ENCODE measurements at places on chromosomes 7 and 10.

DNA sequence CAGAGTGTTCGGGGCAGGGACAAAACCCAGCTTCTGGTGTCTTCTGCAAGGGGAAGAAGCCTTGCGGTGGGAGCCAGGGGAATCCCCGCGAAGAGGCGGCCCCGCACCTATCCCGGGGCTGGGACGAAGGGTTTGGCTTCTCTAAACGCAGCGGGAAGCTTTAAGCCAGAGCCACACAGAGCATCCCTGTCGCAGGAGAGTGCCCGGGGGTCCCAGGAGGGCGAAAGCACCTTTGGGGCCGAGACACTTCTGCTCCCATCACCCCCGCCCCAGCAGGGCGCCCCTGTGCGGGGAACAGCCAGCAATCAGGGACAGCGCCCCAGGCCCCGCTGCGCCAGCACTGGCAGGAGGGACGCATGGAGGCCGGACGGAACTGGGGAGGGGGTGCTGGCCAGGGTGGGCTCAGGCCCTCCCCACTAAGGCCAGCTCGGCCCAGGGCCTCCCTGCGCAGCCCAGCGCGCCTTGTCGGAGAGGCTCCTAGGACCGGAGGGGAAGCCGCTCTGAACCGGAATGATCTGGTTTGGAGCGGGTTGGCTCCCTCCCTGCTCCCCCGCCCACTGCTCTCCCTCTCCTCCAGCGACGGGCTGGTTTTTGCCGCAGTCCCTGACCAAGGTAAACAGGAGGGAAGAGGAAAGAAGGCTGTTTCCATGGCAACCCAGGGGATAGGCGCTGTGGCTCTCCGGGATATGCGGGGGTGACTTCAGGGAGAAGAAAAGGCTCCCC, 63.9 kb downstream of the TMEM209 start:
- DNase-seq = peak; percentile 14

DNA sequence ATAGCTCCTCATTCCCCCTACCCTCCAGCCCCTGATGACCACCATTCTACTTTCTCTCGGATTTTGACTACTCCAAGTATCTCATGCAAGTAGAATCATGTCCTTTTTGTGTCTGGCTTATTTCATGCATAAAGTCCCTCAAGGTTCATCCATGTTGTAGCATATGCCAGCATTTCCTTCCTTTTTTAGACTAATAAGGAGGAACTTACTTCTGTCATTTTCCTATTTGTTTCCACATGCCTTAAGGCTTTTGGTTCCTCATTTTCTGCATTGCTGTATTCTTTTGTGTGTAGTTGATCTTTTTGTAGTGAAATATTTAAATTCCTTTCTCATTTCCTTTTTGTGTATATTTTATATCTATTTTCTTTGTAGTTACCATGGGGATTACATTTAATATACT, 376.9 kb downstream of the CALN1 start:
- DNase-seq = no peak

GRCh38 chr10:49689882-49690510, 10.5 kb downstream of the C10orf53 start:
- no peak for DNase-seq

GRCh38 chr7:97017192-97018125, 7.2 kb downstream of the DLX5 start:
- no peak for DNase-seq

- DNase-seq = no peak
Measured at GRCh38 chr7:19871102-19871501, 97.7 kb upstream of the TMEM196 start.

DNA sequence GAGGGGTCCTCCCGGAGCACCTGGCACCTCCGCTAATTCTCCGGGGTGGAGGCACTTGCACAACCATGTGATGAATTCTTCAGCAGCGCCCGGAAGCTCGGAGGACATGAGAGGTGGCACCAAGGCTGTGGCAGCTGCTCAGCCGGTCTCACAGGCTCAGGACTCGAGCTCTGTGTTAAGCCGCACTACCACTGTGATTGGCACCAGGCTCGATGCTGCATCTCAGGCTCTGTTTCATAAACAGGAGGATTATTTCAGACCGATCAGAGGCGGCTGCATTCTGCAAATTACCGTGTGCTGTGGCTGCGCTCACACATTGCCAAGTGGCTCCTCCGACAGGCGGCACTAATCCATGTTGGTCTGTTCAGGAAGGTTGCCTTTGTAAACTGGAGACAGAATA, 495.2 kb downstream of the DNAJB6 start:
- no peak for DNase-seq

DNA sequence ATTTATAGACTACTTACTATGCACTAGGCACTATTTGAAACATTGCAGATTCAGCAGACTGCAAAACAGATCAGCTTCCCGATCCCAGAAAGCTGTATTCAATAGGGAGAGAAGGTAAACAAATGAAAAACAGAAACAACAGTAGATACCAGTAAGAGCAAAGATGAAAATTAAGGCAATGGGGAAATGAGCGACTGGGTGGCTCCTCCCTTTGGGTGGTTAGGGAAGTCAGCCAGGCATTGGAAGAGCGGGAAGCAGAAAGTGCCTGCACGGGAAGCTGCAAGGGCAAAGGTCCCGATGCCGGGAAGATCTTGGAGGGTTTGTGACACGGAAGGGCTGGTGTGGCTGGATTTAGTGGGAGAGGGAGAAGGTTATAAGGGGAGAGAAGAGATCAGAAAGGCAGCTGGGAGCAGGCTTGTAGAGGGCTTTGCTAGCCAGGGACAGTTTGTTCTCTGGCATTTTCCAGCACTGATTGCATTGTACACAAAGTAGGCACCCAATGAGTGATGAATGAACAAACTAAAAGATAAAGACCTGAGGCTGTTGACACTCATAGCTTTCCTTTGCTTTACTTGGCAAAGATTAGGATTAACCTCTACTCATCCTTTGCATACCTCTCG, 67.8 kb downstream of the NAMPT start:
- DNase-seq = no peak

GRCh38 chr7:155291045-155291530, 6.6 kb upstream of the INSIG1 start:
- no peak for DNase-seq

- DNase-seq = no peak
Measured at GRCh38 chr7:46459942-46460341, 538.9 kb upstream of the IGFBP3 start.

DNA sequence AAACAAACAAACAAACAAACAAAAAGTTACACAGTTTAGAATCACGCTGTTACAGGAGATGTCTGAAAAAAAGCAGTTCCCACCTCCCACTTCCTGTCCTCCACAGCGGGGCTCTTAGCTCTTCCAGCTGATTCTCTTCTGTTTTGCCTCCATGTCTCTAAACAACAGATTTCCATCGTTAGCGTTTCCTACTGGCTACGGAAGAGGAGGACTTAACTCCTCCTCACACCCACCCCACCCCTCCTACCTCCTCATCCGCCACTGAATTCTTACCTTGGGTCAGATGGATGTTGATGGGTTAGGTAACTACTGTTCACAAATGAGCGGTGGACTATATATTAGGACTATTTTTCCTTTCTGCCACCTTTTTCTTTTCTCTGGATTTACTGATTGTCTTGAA, 36.8 kb upstream of the NUB1 start:
- no peak for DNase-seq

- no peak for DNase-seq
Measured at GRCh38 chr10:1629326-1630198, 107.8 kb downstream of the ADARB2 start.

DNA sequence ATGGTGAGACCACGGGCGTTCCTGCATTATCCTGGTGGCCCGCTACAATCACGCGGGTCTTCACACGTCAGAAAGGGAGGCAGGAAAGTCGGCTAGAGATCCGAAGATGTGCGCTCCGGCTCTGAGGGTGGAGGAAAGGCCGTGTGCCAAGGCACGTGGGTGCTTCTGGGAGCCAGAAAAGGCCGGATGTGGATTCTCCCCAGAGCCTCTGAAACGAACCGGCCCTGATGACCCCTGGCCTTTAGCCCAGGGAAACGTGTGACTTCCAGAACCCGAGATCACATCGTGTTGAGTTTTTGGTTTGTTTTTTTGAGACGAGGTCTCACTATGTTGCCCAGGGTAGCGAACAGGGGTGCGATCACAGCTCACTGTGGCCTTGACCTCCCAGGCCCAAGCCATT, 244.2 kb downstream of the ELFN1 start:
- DNase-seq = no peak

GRCh38 chr7:33192695-33193291, 63.4 kb downstream of the BBS9 start:
- no peak for DNase-seq

DNA sequence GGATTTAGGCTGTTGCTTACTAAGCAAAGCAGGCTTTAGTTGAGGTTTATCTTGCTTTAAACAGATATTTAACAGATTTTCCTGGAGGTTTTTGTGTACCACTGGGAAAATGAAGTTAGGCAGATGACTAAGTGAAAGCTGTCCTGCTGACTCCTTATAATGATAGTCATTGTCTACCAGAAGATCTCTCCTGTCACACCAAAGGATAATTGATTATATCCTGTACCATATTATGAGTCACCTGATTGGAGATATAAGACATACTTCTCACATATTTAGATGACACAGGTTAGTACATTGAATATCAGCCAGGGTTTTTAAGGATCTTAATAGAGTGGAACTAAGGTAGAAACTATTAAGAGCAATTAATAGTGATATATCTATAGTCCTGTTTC, 68.4 kb downstream of the PTEN start:
- DNase-seq = no peak

DNA sequence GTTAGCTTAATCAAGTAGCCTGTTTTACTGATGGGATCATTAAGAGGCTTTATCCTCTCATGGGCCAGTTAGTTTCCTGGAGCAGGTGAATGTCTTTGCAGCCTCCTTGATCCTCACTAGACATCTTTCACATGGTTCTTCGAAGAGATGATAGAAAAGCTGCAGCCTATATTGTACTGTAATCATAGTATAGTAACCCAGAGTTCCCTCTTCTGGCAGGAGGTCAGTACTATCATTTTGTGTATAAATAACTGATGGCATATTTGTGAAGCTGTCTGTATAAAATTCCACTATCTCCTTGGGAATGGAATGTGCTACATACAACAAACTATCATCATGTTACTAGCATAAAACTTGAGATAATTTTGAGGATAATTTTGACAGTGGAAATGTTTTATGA, 123.8 kb upstream of the PRPS1L1 start:
- DNase-seq = no peak

DNA sequence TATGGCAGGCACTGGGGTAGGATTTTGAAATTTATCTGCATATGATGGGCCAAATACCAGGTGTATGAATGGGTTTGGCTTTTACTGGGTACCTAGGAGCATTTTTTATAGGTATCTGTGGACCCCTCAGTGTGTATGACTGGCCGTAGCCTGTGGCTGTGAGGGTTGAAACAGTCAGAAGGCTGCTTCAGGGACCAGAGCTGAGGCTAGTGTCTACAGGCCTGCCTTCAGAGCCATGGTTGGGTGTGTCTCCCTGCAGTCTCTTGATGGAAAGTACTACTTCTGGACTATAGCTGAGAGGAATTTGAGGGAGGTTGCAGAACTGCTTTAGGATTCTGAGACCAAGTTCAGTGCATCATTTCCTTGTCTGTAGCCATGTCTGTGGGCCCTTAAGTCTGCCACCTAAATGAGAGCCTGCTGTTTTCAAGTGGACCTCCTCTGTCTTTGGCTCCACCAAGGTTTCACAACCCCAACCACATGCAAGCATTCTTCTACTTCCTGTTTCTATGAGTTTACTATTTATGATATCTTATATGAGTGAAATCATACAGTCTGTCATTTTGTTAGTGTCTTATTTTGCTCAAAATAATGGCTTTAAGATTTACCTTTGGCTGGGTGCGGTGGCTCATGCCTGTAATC, 19.9 kb upstream of the ZNF138 start:
- DNase-seq = no peak

DNA sequence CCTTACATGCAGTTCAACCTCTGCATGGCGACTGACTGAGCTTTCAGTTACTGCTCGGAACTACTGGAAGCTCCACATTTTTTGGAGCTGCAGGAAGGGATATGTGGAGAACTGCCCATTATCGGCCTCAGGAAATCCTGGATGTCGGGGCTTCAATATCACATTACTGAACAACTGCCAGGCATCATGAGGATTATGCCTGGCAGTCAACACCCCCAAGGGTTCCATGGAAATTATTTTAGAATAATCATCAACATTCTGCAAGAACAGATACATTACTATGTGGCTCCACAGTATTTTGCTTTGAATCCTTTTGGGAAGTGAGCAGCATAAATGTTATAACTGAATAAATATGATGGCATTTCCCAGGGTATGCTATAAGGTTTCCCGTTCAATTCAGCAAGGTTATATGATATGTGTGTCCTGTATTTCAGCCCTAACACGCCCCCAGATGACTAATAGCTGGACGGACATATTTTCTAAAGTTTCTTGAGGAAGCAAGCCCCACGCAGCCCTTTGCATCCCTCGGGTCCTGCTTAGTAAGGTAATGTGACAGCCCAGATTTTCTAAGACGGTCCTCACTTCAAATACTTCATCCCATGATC, 53.0 kb upstream of the OPALIN start:
- no peak for DNase-seq

DNA sequence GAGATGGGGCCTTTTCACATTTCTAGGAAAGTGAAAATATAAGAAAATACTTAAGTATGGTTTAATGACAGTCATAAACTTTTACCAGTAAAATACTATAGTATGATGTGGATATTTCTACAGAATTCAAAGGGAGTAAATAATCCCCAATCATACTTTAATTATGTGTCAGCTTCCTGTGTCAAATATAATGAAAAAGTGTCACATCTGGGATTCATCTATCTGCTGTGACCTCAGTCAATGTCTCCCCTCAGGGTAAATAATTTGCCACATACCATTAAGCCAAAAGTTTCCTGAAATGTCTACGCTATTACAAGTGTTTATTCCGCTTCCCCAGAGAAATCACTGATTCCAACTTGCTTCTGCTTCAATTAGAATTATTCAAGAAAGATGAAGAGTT, 110.5 kb downstream of the ITGA8 start:
- DNase-seq = no peak

DNA sequence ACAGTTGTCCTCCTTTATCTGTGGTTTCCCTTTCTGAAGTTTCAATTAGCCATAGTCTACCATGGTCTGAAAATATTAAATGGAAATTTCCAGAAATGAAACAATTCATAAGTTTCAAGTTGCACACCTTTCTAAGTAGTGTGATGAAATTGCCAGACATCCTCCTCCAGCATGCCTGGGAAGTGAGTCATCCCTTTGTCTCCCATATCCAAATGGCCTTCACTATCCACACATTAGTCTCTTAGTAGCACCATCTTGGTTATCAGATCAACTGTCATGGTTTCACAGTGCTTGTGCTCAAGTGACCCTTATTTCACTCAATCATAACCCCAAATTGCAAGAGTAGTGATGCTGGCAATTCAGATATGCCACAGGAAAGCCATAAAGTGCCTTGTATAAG, 83.4 kb upstream of the PPP1R9A start:
- DNase-seq = no peak

GRCh38 chr7:142717453-142717852, 31.8 kb upstream of the PRSS1 start:
- DNase-seq = no peak

- DNase-seq = no peak
Measured at GRCh38 chr10:88793712-88794299, 8.7 kb upstream of the LIPM start.

DNA sequence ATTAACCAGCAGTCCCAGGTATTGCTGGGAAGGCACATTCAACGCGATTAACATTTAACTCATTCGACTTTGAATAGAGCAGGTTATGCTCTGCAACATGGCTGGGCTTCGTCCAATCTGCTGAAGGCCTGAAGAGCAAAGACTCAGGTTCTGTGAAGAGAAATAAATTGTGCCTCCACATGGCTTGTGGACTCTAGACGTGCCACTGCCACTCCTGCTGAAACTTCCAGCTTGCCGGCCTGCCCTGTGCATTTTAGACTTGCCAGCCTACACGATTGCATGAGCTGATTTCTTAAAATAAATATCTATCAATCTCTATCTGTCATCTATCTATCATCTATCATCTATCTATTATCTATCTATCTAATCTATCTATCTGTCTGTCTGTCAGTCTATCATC, 138.0 kb downstream of the WDR37 start:
- DNase-seq = no peak

Measured in NCI-H1436 (cell line).